ENCODE measurements at places on chromosomes 16 and 17.

DNA sequence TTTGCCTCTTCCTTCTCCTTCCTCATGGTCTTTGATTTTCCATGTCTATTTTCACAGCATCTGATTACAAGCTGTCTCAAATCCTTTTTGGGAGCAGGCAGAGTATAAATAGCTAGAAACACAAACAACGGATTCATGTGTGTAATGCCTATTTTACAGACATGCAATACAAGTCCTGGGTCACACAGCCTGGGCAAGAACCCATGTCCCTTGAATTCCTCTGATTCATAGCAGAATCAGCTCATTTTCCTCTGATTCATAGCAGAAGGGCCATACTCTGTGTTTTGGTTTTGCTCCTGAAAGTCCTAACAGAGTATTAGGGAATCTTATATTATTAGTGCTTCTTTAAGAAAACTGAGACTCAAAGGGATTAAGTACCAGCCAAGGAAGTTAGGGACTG, 71.3 kb downstream of the IRX5 start:
- DNase-seq: no peak

- no peak for DNase-seq
Observed at GRCh38 chr17:17207998-17208397, 1.9 kb upstream of the PLD6 start.

GRCh38 chr17:27384726-27385125, 71.5 kb upstream of the KSR1 start:
- DNase-seq: no peak

DNA sequence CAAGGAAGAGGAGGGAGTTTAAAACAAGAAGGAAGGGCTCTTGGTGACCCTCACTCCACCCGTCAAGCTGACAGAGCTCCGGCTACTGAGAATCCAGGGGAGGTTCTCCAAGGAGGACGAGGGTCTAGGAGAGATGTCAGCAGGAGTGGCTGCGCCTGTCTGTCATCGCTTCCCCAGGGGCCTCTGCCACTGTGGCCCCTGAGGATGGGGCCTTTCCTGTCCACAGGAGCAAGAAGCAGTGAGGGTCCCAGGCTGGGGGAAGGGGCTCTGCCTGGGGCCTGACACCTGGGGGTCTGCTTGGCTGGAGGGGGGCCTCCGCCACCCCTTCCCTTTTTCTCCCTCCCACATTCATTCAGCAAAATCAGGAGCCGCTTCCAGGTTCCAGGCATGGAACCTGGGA, 66.5 kb upstream of the TNRC6C start:
- no peak for DNase-seq

DNA sequence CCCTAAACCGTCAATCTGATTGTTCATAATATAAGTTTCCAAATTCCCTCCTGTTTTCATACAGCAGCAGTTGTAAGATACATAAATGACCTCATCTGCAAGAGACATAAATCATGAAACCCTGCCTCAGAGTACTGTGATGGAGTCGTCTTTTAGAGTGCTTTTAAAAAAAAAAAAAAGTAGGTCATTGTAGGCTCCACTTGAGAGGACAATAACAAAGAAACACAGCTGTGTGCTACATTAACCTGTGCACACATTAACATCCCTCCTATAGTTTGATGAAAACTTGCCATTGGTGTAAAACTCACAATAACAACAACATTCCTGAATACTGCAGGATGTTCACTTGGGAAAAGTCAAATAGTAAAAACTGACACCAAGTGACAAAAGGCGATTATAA, 56.5 kb downstream of the XPO6 start:
- no peak for DNase-seq

- no peak for DNase-seq
Observed at GRCh38 chr17:70181866-70182265, 12.5 kb downstream of the KCNJ2 start.

DNA sequence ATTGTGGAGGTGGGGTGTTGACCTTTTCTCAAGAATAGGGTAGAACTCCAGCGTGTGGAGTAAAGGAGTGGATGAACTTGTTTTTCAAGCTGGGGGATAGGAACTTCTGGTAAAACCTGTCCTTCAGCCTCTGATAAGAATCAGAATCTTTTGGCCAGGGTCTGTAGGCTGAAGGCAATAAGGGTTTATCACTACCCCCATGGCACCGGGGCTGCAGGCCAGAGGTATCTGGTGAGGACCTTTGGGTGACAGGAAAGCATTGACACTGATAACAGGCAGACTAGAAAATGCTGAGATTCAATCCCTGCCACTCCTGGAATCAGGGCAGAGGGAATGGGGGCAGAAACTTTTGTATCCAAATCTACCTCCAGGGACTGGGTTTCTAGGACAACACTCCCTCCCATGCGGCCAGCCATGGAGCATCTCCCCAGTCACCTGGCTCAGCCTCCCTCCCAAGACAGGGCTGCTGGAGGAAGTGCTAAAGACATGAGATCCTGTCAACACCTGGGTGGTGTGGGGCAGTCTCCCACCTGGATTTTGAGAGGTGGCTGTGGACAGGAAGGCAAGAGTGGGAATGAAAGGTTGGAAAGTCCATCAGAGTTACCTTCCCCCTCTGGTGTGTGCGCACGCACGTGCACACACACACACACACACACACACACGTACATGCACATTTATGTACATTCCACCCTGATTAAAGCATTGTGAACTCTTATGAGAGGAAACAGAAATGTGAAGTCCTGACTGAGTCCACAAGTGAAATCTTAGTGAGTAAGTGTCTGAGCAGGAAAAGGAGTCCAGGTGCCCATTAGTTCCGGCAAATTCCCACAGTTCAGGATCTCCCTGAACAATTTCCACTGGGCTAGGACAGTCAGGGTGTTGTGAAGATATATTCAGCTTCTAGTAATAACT, 53.1 kb upstream of the MARCHF10 start:
- DNase-seq: no peak

DNA sequence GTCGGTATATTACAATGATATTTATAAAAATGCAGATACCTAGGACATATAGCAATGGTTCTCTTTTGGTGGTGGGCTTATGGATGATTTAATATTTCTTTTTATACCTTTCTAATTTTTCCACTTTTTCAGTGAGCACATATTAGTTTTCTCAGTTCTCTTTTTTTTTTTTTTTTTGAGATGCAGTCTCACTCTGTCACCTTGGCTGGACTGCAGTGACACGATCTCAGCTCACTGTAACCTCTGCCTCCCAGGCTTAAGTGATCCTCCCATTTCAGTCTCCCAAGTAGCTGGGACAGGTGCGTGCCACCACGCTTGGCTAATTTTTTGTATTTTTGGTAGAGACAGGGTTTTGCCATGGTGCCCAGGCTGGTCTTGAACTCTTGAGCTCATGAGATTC, 15.1 kb downstream of the MAP3K14 start:
- no peak for DNase-seq

All from NCI-H1092 (cell line).